ENCODE measurements at places on chromosomes 3 and 15.

GRCh38 chr15:69328739-69329138, 30.0 kb downstream of the PAQR5 start:
- peak; percentile 77 for DNase-seq

GRCh38 chr3:43161684-43162229, 55.9 kb upstream of the POMGNT2 start:
- DNase-seq, result no peak

GRCh38 chr3:11791339-11792200, 55.1 kb downstream of the TAMM41 start:
- DNase-seq, result no peak

DNA sequence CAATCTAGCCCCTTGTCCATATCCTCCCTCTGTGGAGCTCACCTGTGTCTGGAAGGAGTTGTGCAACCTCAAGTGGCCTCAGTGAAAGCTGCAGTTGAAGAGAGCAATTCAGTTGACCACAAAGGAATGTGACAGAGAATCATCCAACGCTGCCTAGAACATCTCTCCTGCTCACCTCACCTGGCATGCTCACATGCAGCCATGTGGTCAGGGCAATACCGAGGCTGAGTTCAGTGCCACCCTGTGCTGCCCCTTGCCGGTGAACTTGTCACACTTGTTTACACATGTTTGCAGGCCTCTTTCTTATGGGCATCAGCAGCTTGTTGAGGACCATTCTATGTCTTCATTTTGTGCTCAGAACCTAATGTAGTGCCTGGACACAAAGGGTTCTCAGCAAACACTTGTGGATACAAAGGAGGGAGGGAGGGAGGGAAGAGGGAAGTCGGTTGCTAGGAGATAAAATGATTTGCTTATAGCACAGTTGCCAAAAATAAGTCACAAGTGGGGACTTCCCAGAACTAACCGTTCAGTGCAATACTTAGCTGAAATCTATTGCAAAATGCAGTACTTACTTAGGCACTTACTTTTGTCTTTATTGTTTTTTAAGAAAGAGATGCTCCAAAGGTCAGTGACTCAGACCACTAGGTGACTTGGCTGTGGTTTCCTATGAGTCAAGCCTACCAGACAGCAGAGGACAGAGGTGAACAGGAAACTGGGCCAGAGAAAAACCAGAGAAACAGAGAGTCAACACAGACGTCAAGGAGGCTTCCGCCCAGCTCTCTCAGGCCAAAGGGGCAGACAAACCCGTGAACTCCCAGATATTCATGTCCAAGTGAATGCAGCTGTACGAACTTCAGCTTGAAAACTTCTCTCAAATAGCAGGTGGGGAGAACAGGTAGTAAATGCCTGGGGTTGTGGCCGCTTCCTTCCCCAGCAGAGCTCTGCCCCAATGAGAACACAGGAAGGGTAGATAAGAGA, 227.8 kb upstream of the CTNNB1 start:
- DNase-seq, result peak; percentile 83

DNA sequence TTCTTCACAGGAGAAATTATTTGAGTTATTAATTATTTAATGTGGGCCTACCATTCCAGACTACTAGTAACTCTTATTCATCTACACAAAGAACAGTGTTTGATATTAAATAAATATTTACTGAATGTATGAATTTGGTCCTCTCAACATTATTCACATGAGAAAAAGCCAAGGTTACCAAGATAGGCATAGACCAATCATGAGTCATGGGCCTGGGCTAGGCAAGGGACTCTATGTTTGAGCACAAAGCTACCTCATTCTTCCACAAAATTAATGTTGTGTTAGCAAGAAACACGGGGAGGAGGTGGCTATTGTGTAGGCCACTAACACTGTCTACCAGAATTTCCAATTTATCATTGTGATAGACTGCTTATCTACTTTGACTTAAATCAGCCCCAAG, 115.7 kb downstream of the SERPINI1 start:
- DNase-seq, result no peak

- no peak for DNase-seq
Measured at GRCh38 chr15:67181221-67181639, 73.2 kb downstream of the AAGAB start.

- no peak for DNase-seq
Measured at GRCh38 chr3:11285471-11285870, 13.3 kb downstream of the ATG7 start.

GRCh38 chr3:125431912-125432790, 57.0 kb upstream of the ZNF148 start:
- no peak for DNase-seq
